ENCODE measurements at places on chromosomes 1 and 21. TPM values are rescaled to one million over a fixed set of nuclear protein-coding genes. Genes with fewer than 3 reads are reported as not detected.

Gene SH3GLB1
- polyA plus RNA-seq = 52.8 TPM

Gene ATG4C
- 63.5 TPM for polyA plus RNA-seq

Gene ZMYM1
- 15.7 TPM for polyA plus RNA-seq

DNA sequence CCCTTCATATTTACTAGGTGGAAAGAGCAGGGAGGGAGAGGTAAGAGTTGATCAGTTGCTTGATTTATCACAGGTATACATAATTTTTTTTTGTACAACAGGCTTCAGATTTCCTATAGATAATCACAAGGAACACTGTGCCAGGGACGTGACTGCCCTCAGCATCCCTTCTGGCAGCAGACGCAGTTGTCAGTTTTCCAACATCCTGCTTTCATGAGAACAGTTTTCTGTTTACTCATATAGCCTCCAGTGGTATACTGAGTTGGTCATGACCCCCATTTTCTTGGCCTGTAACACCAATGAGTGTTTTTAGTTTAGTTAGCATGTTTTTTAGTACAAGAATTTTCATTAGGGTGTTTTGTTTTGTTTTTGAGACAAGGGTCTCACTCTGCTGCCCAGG is 37.9 kb upstream of the PTPRF start:
- no peak overlapping the region for H3K27ac ChIP-seq
- DNase-seq = no peak
- peaks cover 5% of the 10 kb centered on the region for H3K27me3 ChIP-seq
- H3K36me3 ChIP-seq = peaks cover 34% of the 10 kb centered on the region
- H3K4me1 ChIP-seq = no peaks in the 10 kb centered on the region

DNA sequence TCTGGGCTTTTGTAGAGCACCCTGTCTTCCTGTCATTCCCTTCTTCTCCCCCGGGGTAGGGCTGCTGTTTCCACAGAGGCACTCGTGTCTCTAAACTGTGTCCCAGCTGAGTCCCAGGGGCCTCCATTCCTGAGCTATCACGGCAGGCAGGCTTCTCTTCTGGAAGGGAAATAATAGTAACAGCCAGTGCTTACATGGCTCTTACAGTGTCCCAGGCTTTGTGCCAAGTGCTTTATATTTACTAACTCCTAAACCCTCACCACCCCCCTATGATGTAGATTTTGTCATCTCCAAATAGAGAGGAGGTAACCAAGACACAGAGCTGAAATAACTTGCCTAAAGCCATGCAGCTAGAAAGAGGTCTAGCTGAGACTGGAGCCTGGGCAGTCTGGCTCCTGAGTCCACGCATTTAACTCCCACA is 1.4 kb upstream of the CELF3 start:
- H3K4me1 ChIP-seq = peaks cover 25% of the 10 kb centered on the region
- H3K27ac ChIP-seq = no peak overlapping the region
- H3K4me3 ChIP-seq = peak overlapping the region; percentile 55
- H3K36me3 ChIP-seq = peaks cover 16% of the 10 kb centered on the region

Gene ZMYM4
- polyA plus RNA-seq = 42.0 TPM

DNA sequence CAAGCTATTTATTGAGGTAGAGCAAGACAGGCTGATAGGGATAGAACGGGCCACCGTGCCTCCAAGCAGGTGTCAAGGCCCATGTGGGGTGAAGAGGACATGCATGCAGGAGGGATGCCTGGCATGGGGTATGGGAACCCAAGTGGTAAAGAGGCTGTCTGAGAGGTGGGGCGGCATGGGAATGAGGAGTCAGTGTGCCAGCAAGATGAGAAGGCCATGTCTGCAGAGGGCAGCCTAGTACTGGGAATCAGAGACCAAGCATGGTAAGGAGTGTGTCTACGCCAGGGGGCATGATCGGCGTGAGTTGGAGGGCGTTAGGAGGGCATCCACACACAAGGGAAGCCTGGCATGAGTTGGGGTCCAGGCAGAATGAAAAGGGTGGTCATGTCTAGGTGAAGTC is 303.7 kb upstream of the PLD5 start:
- DNase-seq = no peak
- no peak overlapping the region for H3K27ac ChIP-seq
- H3K4me3 ChIP-seq = no peak overlapping the region
- no peaks in the 10 kb centered on the region for H3K36me3 ChIP-seq

DNA sequence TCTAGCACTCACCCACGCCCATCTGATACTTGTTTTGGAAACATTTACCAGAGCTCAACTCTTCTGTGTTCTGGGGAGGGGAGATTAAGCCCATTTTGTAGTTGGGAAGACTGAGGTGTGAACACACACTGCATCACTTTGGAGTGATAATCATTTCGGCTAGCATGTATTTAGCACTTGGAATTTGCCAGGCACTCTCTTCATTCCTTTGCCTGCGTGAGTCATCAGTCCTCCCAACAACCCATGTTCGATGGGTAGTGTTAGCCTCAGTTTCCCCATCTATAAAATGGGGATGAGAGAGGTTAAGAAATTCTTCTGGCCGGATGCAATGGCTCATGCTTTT is 182.8 kb upstream of the TMEM51 start:
- no peaks in the 10 kb centered on the region for H3K4me1 ChIP-seq
- H3K27ac ChIP-seq = no peak overlapping the region
- DNase-seq = no peak
- no peak overlapping the region for H3K4me3 ChIP-seq

DNA sequence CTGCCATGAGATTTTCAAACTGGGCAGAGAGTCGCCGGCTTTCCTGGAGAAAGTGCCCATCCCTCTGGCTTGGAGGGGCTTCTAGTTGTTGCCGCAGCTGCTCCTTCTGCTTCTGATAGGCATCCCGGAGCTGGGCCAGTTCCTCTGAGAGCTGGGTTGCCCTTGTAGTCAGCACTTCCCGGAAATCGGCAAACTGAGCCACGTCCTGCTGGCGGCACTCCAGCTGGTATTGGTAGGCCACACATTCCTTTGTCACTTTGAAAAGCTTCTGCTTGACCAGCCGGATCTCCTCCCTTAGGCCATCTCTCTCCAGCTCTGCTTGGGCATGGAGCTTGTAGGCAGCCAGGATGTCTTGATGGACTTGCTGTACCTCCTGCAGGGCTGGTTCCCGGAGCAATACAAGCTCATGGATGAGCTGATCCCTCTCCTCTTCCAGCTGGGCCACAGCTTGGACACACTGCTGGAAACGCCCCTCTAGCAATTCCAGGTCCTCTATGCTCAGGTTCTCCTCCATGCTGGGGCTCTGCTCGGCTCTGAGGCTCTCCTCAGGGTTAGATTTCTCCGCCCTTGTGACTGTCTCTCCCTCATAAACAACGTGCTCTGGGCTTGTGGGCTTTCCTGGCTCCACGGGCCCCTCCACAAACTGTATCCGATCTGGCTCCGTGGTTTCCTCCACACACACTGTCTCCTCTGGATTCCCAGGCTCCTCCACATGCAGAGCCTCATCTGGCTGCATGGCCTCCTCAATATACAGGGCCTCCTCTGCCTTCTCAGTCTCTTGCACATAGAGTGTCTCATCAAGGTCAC is 7.3 kb downstream of the SYNC start:
- H3K36me3 ChIP-seq = no peaks in the 10 kb centered on the region
- no peaks in the 10 kb centered on the region for H3K27me3 ChIP-seq
- DNase-seq = no peak
- H3K4me1 ChIP-seq = no peaks in the 10 kb centered on the region

DNA sequence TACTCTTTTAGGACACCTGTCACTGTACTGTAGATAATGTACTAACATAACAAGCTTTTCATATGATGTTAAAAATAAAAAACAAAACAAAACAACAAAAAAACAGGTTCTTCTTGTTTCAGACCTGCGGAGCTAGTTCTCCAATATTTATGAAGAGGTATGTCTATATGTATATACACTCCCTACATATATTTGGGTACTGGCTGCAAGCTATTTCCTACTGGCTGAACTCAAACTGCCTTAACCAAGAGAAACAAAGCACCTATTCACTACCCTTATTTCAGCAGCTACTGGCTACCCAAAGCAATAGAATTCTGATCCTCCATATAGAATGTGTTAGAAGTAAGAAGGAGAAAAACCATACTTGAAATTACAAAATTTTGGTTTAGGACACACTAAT is 73.5 kb downstream of the ABL2 start:
- no peak for DNase-seq
- peaks cover 27% of the 10 kb centered on the region for H3K4me1 ChIP-seq
- H3K4me3 ChIP-seq = no peak overlapping the region
- H3K36me3 ChIP-seq = no peaks in the 10 kb centered on the region
- H3K27me3 ChIP-seq = no peaks in the 10 kb centered on the region

DNA sequence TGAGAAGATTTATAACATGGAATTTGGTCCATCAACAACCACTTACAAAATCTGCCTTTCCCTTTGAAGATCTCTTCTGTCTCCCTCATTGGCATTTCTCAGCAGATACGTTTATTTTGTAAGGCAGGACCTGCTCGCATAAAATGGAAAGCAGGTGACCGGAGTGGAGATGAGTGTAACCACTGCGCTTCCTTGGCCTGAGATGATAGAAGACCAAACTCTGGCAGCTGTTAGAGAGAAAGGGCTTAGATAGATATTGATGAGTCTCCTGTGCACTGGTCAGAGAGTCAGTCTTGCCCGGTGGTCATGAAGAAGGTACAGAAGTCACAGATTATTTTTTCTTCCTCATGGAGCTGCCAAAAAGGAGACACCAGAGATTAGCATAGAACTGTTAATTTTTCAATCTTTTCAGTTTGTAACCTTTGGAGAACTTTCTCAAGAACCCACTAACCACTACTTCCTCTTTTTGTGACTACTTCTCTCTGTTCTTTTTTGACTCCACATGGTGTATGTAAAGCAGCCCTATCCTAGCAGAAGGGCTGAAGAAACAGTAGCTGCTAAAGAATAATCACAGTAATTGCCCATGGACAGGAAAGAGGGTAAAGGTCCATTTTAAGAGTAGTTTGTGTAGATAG is 47.6 kb downstream of the FCRL3 start:
- no peaks in the 10 kb centered on the region for H3K27me3 ChIP-seq
- H3K36me3 ChIP-seq = no peaks in the 10 kb centered on the region
- DNase-seq = peak; percentile 78
- peak overlapping the region; percentile 72 for H3K4me3 ChIP-seq

DNA sequence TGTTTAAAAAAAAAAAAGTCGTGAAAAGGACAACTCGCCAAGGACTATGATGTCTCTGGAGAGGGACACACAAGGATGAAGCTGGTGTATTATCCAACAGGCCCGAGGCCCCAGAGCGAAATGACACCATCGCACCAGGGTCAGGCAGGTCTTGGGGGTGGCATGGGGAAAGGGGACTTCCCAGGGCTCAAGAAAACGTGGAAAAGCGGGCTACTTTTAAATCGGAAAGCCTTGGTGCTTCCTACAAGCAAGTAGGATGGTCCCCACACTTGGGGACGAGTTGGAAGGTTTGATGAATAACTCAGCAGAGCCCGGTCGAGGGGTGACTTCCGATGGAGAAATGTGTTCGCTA is 505 bp upstream of the GNPAT start:
- H3K4me3 ChIP-seq = peak overlapping the region; percentile 96
- H3K36me3 ChIP-seq = peaks cover 8% of the 10 kb centered on the region
- H3K4me1 ChIP-seq = peaks cover 60% of the 10 kb centered on the region
- DNase-seq = no peak
- H3K27me3 ChIP-seq = no peaks in the 10 kb centered on the region
- peak overlapping the region; percentile 99 for H3K27ac ChIP-seq

DNA sequence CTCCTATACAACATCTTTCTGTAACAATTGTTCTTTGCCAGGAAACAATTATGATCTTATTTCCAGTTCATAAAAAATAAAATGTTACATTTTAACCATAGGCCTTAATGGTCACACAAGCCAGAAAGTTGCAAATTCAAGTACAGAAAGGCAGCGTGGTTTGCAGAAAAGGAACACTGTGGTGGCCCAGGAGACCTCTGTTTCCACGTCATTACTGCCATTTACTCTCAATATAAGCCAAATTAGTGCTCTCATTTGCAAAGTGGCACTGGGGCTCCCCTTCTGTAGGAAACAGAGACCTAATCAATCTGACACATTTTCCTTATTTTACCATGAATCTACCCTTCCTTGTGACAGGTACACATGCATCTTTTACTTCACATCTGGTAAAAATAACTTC is 79.3 kb upstream of the TLR5 start:
- no peak for DNase-seq
- no peak overlapping the region for H3K27ac ChIP-seq
- peaks cover 28% of the 10 kb centered on the region for H3K27me3 ChIP-seq
- no peaks in the 10 kb centered on the region for H3K36me3 ChIP-seq
- H3K4me3 ChIP-seq = no peak overlapping the region

DNA sequence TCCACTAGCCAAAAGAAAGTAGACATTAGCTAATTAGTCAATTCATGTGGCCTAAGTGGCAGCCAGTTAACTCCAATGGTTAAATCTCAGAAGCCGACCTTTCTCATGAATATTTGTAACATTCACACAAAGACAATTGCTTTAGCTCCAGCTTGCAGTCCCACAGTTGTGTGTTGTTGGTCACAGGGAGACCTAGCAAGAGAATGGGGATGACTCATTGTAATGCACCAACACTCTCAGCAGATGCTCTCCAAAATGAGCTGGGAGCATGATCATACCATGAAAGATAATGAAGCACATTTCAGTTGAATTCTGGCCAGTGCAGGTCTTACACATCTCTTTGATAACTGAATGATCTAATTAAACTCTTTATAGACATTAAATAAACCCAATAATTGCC is 160.4 kb downstream of the HLX start:
- no peaks in the 10 kb centered on the region for H3K27me3 ChIP-seq
- no peak overlapping the region for H3K27ac ChIP-seq
- no peaks in the 10 kb centered on the region for H3K36me3 ChIP-seq

GRCh38 chr1:94056996-94057395 is 64.0 kb downstream of the ABCA4 start:
- H3K4me1 ChIP-seq = no peaks in the 10 kb centered on the region
- H3K4me3 ChIP-seq = no peak overlapping the region
- H3K27me3 ChIP-seq = peaks cover 28% of the 10 kb centered on the region
- no peak overlapping the region for H3K27ac ChIP-seq

GRCh38 chr1:202073206-202073605 is 49.5 kb upstream of the GPR37L1 start:
- DNase-seq = no peak
- H3K4me1 ChIP-seq = no peaks in the 10 kb centered on the region
- H3K4me3 ChIP-seq = no peak overlapping the region

DNA sequence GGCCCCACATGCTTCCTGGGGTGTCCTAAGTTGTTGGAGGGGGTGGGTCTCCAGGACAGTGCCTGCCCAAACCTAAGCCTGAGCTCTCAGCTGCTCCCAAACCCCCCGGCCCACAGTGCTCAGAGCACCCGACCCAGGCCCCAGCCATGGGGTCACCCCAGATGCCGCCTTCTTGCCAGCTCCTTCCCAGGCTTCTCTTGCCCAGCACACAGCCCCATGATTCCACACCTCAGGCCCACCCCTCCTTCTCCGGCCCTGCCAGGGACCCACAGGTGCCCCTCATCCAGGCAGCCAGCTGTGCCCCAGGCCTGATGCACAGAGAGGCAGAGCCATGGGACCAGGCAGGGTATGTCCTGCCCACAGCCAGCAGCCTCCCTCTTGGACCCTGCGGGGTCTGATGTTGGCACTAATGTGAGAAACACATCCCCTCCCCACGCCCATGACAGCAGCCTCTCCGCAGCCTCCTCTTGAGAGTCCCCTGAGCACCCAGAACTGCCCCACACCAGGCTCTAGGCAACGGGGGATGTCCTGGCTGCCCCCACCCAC is 4.9 kb downstream of the WNT9A start:
- no peak overlapping the region for H3K27ac ChIP-seq
- no peak for DNase-seq
- no peaks in the 10 kb centered on the region for H3K36me3 ChIP-seq

Gene C1QB
- polyA plus RNA-seq = not detected

Gene TNFRSF4
- polyA plus RNA-seq = 0.18 TPM

Gene NEK7
- 34.3 TPM for polyA plus RNA-seq

Gene SF3B4
- polyA plus RNA-seq = 90.6 TPM

- H3K36me3 ChIP-seq = no peaks in the 10 kb centered on the region
- no peak overlapping the region for H3K4me3 ChIP-seq
- H3K4me1 ChIP-seq = no peaks in the 10 kb centered on the region
- H3K27me3 ChIP-seq = peaks cover 17% of the 10 kb centered on the region
- no peak overlapping the region for H3K27ac ChIP-seq
These were observed 119.5 kb upstream of the TMPRSS2 start for GRCh38 chr21:41627428-41627827.

Gene CD52
- polyA plus RNA-seq = 15,902 TPM

Data from naive B cell (primary cell).